ENCODE measurements at places on chromosomes 5 and 9.

DNA sequence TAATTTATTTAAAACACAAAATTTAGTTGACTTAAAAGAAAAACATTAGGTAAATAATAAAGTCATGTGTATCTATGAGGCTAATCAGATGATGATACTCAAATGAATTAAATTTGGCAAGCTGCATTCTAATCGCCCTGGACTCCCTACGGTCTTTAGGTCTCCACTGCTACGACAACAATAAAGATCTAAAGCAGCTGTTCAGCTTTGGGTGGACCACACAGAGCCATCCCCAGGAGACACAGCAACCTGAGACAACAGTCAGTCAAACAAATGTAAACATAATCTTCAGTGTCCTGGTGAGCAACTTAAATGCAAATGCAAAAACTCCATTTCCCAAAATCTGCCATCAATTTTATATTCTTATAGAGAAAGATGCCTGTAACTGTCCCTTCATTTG, 65.5 kb downstream of the MCTP1 start:
- DNase-seq, result no peak

- DNase-seq, result no peak
These were observed 69.4 kb downstream of the PPIC start for GRCh38 chr5:122967085-122967484.

- DNase-seq, result peak; percentile 87
These were observed 316.6 kb downstream of the AGTPBP1 start for GRCh38 chr9:85425153-85425611.

GRCh38 chr5:53877243-53877642, 316.8 kb downstream of the NDUFS4 start:
- DNase-seq, result no peak

DNA sequence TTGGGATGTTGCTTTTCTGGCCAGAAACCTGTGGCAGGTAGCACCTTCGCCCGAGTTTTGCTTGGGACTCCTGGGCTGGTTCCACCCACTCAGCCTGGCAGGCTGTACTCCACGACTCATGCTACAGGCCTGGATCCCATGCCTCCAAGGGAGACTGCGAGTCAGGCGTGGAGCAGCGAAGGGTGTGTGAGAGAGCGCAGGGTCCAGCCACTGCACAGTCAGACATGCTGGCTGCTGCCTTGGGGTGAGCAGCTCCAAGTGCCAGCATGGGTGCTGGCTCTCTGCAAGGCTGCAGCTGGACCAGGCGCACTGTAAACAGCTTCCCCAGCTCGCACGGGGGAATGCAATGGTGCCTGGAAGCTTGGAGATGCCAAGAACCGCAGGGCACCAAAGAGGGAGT, 249.6 kb upstream of the EDIL3 start:
- no peak for DNase-seq

- DNase-seq, result no peak
These were observed 37.8 kb downstream of the DNAJB5 start for GRCh38 chr9:35027374-35027773.

DNA sequence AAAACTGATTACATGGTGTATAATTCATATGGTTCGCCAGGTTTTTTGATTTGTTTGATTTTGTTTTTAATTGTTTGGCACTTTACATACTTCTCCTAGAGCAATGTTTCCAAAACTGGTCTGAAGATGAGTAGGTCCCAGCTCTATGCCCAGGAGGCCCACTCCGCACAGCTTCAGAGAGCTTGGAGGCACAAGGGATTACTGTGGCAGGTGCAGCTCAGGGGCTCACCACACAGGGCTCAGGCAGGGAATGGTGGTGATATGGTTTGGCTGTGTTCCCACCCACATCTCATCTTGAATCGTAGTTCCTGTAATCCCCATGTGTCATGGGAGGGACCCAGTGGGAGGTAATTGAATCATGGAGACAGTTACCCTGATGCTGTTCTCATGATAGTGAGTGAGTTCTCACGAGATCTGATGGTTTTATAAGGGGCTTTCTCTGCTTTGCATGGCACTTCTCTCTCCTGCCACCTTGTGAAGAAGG, 296.6 kb downstream of the MED10 start:
- DNase-seq, result no peak

DNA sequence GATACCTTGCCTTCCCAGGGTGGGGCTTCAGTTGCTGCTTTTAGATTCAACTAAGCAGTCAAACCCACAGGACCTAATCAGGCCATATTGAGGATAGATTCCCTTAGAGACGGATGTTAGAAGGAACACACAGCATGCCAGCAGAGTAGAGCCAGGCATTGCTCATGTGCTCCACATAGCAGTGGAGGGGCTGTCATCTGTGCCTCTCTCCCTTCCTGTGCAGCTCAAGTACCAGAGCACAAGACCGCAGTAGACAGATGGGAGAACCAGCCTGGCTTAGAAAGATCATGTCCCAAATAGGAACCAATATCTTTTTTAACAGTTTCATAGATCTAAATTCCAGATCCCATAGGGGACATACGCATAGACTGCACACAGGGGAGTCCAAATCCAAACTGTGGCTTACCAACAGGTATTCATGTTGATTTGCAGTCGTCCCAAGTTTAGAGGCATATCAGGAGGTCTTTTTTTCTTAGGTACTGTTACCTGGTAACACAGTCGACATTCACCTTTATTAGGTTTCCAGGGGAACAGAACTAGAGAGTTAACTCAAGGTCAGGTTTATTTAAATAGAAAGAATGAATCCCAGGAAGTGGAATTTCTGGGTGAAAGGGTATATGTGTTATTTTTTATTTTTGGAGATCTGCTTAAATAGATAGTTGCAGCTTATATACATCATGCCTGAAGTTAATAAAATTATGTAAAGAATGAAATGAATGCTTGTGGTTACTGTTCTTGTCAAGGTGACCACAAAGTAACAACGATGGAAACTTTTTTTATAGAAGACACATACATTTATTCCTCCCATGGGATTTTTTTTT, 43.5 kb upstream of the PCAT7 start:
- no peak for DNase-seq

DNA sequence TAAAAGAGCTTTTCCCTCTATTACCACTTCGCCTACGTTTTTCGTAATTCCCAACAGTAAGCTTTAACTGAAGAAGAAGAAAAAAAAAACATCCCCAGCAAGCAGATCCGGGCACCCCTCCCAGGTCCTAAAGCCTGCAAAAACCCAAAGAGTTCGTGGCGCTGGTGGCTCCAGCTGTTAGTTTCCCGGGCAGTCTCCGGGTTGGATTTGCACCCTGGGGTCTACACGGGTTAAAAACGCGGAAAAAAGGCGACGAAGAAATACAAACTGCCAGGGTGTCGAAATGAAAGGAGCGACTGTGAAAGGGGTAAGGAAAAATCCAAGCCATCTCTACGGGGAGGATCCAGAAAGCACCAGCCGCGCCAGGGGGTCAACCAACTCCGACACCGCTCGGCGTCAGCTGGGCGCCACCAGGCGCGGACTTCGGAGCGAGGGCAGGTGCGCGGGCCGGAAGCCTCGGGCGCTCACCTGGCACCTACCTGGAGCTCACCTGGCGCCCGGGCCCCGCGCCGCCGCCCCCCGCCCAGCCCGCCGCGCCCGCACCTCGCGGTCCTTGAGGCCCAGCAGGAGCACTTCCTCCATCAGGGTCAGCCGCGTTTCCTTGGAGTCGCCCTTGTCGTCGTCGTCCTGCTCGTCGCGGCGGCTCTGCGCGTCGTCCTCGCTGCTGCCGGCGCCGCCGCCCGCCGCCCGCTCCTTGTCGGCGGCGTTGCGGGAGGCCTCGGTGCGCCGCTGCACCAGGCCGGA, 680 bp downstream of the GOLPH3 start:
- DNase-seq, result peak; percentile 50

GRCh38 chr9:115285836-115286235, 167.9 kb upstream of the TNC start:
- no peak for DNase-seq

DNA sequence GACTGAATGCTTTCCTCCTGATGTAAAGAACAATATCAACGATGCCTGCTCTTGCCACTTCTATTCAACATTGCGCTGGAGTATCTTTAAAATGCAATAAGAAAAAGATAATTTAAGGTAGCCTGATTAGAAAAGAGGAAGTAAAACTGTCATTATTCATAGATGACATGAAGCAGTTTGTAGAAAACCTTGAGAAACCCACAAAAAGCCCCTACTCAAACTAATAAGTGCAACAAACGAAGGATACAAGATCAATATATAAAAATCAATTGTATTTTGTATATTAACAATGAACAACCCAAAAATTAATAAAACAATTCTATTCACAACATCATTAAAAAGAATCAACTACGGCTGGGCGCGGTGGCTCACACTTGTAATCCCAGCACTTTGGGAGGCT, 76.4 kb upstream of the CKMT2 start:
- no peak for DNase-seq

DNA sequence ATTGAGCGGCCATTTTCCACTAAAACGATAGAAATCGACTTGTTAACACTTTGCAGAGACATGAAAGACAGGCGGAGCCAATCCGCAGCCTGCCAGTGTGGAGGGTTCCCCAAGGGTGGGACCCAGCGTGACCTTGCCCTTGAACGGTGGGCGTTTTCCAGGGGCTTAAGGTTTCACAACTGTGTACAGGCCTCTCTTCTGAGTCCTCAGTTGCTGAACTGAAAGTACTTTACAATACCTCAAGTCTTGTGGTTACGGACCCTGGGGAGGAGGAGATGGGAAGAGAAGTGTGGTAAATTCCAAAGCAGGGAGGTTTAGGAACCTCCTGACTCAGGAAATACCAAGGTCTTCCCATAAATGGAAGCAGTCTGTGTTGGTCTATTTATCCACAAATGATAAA, 68.2 kb upstream of the CKMT2 start:
- no peak for DNase-seq

- no peak for DNase-seq
These were observed 20.6 kb upstream of the F2R start for GRCh38 chr5:76695346-76695745.

GRCh38 chr9:107989099-107989498, 499.5 kb upstream of the KLF4 start:
- no peak for DNase-seq

- DNase-seq, result no peak
These were observed 308.8 kb downstream of the IRX2 start for GRCh38 chr5:2442496-2443354.

GRCh38 chr9:69672596-69673310, 582 bp upstream of the APBA1 start:
- peak; percentile 65 for DNase-seq

GRCh38 chr5:173829826-173830225, 58.3 kb upstream of the CPEB4 start:
- DNase-seq, result no peak

GRCh38 chr9:73042155-73042554, 89.3 kb upstream of the ALDH1A1 start:
- no peak for DNase-seq

DNA sequence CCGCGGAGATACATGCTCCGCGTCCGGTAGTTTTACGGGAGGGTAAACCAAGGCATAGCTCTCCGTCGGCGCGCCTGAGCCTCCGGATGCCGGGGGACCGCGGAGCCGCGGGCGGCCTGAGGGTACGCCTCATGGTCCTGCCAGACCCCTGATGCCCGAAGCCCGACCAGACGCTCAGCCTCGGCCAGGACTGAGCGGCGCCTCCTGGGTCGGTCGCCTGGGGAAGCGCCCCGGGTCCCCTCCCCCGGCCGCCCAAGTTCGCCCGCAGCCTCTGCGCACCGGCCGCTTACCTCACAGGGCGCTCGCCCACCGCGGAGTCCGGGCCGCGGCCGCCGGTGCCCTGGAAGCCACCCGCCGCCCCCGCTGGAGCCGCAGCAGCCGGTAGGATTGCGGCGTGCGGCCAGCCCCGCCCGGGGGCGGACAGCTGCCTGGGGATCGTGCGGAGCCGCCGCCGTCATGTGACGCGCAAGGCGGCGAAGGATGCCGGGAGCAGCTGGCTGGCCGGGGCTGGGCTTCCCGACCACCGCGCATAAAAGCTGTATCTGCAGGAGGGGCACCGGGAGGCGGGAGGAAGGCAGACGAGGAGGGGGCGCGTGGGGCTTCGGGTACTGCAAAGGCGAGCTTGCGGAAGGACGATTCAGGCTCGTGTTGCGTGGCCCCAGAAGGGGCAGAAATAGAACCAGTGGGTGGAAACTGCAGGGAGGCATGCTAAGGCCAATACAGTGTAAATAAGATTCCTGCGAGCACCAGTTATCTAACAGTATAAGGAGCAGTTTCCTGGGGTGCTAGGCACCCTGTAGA, at the start of gene FBXO10:
Gene FBXO10, minus strand, starts transcription at position 460 of the 801 bp plus-strand sequence. CDS start 34,612 bp downstream, outside the sequence.
- no peak for DNase-seq

DNA sequence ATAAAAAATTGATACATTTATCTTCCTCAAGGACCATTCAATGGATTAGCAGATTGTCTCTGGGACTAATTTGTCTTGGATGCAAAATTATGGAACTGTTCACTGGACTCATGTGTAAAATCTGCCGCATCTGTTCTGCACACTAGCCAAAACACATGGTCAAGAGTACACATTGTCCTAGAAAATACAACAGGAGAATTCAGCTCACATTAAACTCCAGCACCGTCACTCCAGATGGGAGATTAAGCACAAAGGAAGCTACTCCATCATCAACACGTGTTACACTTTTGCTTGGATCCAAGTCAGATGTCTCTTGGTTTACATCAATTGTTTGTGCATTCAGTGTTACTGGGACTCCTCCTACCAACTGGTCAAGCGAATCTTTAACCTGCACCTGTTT, 28.8 kb downstream of the C5 start:
- no peak for DNase-seq

GRCh38 chr5:89255845-89256463, 373.0 kb upstream of the MEF2C start:
- no peak for DNase-seq

- DNase-seq, result peak; percentile 39
These were observed 102.2 kb downstream of the MAP1B start for GRCh38 chr5:72209147-72210115.

DNA sequence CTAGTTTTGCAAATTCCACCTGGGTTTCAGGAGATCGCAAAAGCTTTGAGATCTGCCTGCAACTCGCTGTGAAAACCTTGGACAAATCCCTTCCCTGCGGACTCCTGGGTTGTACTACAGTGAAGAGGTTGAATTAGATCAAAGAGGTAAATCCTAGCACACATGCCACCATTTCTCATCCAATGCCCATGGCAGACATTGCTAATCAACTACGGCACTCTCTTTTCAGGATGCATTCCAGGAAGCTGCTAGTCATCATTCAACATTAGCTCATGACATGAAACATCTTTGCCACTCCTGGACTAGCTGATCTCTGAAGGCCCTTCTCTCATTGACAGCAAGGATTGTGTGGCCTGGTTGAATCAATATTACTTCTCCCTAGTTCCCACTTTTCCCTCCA, 46.1 kb downstream of the PCDH1 start:
- no peak for DNase-seq

- no peak for DNase-seq
These were observed 97.1 kb upstream of the LRRTM2 start for GRCh38 chr5:138972230-138972629.

DNA sequence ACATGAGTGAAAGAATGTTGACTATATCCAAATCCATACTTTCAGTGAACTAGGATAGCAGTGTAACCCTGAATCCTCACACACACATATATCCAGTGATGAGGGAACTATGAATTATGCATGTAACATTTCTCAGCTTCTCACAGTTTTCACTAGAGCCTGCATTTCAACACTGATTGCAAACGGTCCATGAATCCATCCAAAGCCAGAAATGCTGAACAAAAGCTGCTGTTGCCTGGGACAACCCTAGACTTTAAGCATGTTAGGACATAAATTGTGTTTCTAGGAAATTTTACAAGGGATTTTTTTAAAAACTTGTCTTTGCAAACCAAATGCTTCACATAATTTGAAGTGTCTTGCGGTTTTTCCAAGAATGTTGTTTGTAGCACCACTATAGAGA, 2010.0 kb upstream of the WWC1 start:
- no peak for DNase-seq

- no peak for DNase-seq
These were observed 192.8 kb downstream of the MAN2A1 start for GRCh38 chr5:109882546-109882945.

- DNase-seq, result no peak
These were observed 206.0 kb downstream of the SGCD start for GRCh38 chr5:156532921-156533320.

Measured in left renal cortex interstitium (tissue), 4 donors.